ENCODE measurements at places on chromosomes 5 and 9. TPM values are rescaled to one million over a fixed set of nuclear protein-coding genes. Genes with fewer than 3 reads are reported as not detected.

Gene CHSY3
- 41.0 TPM for total RNA-seq

DNA sequence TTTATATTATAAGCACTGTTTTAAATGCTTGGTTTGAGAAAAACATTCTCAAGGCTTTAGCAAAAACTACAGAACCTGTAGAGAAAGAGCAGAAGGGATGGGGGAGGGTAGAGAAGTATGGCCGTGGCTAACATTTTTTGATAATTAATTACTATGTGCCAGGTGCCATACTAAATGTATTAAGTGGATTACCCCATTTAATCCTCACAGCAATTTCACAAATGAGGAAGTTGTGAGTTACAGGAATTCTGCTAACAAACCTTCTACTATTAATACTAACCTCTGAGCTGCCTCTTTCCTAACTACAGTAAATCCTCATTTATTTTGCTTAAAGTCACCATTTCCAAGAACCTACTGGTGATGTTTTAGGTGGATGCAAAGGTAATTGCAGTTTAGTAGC lies 157.9 kb downstream of the RNF180 start:
- DNase-seq: no peak

DNA sequence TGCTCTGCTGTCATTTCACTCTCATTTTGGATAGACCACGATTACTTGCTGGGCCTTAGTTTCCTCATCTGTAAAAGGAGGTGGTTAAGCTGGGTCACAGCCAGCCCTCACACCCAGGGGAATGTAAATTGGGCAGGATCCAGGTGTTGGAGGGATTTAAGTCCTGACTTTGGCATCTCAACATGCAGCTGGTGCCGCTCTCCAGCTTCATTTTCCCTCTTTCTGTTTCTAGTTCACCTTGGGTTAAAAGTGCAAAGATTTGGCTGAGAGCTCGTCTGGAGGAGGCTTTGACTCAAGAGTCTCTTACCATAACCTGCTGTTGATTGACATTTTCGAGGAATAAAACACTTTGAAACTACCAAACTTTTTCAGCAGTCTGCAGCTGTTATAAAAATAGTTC lies 144.3 kb upstream of the DHFR start:
- DNase-seq: no peak

Gene ANKRD20A1
- total RNA-seq: 7.6 TPM

GRCh38 chr5:125278711-125279110 lies 532.3 kb upstream of the ZNF608 start:
- no peak for DNase-seq

Gene UIMC1
- total RNA-seq: 66.6 TPM

DNA sequence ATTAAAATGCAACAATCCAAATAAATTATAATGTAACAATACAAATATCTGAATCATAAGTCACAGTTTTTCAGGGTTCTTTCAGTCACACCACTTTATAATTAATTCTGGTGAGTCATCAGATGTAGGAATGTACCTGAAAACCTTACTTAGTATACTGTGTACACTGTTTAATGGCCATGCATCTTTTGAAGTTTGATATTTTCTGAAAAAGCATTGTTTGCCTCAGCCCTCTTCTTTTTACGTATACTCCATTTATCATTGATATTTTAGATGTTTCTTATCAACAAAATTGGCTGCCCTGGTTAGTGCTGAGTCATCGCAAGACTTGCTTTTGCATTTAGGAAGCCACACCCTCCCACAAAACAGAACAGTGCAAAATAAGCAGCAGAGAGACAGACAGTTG lies 218.6 kb downstream of the PJA2 start:
- no peak for DNase-seq

Gene GABRP
- not detected for total RNA-seq

DNA sequence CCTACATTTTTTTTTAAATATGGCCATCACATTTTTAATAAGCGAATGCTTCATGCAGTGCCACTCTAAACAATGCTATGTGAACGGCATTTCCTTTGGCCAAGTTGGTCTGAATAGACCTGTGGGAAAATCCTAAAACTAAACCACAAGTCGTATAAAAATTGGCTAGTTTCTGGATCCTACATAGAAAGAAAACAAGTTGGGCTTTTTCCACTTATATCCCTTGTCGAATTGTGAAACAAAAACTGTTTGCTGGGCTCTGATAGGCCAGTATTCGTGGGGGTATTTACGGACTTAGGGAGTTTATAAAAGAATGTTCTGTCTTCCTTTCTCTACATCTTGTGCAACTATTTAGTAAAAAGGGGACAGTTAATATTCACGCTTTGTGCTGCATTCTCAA lies 153.1 kb upstream of the KLF9 start:
- DNase-seq: no peak

- peak; percentile 42 for DNase-seq
Measured at GRCh38 chr5:98774192-98775033, 950 bp downstream of the RGMB start.

GRCh38 chr5:80408484-80409366 lies 861 bp downstream of the ZFYVE16 start:
- DNase-seq: no peak

Gene FRRS1L
- total RNA-seq: 82.2 TPM

DNA sequence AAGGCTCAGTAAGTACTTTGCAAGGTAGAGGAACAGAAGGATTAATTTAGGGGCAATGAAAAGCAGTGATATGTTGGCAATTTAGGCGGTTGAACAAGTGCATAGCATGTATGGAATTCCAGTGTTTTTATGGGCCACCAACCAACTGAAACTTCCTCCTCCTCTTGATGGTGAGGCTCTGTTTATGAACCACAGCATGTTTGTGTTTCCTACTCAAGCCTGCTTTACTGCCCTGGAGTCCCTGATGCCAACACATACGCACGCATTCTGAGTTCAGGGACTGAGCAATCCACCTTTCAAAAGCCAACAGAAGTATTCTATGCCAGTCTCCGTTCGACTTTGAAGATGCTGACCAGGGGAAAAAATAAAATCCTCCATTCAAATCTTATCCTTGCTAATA lies 417.5 kb downstream of the EFNA5 start:
- no peak for DNase-seq

Data from occipital lobe (tissue), 3 donors.